ENCODE measurements at places on chromosomes 2 and 18.

GRCh38 chr2:39696838-39697237, 31.1 kb downstream of the TMEM178A start:
- no peak for DNase-seq

GRCh38 chr18:9237981-9238380, 96.6 kb upstream of the TWSG1 start:
- DNase-seq, result no peak

DNA sequence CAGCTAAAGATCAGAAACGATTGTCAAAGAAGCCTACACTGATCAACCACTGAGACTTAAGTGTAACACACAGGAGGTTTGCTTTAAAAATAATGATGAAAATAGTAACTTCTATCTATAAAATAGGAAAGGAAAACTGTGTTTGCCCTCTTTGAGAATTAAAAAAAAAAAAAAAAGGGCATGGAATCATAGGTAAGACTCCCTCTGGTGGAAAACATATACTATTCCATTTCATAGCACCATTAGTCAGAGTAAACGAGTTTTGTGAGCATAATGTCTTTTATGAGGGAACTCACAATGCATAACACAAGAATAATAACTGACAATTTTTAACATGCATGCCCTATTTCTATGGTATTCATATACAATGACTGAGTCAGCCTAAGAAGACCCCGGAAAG, 36.3 kb downstream of the SLC35F5 start:
- no peak for DNase-seq

- DNase-seq, result no peak
Observed at GRCh38 chr2:192887337-192887736, 692.6 kb upstream of the TMEFF2 start.

DNA sequence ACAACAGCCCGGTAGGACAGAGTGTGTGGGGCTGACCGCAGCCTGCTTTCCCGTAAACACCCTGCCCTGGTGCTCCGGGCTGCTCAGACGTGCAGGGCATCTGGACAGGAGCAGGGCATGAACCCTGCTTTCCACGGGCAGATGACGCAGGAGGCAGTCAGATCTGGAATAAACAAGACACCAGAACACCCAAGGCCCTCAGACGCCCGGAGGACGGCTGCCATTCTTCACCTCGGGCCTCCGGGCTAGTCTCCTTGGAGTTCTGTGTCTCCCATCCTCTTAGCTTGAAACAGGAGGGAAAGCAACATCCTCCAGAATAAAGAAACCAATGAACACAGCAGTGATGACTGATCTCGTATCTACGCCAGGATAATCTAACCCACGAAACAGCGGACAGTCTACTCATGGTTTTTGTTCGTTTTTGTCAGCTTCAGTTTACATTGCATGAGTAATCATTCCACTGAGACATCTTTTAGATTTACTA, 7.3 kb downstream of the PXDN start:
- no peak for DNase-seq

DNA sequence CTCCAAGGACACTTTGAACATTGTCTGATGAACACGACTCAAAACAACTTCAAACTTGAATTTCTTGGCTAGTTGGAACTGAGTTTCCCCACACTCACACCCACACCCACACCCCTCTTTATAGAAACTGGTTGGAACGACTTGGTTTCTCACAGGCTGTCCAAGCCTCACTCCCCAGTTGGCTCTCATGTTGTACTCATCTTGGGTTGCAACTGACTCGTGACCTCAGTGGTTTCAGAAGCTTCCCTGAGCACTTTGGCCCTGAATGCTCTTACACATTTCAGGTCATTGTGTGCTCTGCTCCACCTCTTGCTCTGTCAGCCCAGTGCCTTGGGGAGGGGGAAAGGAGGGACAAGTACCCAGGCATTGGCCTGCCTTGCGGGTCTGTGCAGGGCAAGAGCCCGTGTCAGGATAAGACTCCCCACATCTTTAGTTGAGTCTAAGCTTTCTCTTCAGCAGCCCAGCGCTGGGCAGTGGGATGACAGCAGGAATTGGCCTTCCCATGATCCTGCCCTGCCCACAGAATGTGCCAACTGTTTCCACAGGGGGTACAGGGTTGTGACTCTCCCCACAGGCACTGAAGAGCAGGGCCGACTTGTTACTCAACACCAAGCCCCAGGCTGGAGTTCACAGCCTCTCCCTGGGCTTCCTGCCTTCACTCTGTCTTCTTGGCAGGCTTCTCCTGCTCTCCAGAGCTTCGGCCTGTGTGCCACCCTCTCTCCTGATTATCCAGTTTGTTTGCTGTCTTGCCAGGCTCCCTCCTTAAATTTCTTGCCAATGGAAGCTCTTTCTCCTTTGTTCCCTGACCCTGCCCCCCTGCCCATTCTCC, 104.6 kb downstream of the RTN4 start:
- DNase-seq, result no peak

- DNase-seq, result no peak
Observed at GRCh38 chr2:119435081-119435952, 3.7 kb downstream of the TMEM37 start.

DNA sequence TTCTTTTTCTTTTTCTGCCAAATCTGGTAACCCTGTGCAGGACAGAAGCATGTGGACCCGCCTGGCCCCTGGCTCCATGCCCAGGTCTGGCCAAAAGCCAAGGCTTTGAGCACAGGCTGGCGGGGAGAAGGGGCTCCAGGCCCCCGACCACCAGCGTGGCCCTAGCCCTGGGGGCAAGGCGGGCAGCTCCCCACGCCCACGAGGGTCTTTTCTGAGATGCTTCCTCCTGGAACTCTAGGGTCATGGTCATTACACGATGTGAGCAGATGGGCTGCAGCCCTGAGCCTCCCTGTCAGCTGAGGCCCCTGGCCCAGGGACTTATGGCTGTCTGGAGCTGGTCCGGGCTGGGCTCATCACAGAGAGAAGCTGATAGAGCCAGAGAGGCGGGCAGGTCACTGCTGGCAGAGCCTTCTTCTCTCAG, 5.7 kb upstream of the OTOS start:
- DNase-seq, result no peak

DNA sequence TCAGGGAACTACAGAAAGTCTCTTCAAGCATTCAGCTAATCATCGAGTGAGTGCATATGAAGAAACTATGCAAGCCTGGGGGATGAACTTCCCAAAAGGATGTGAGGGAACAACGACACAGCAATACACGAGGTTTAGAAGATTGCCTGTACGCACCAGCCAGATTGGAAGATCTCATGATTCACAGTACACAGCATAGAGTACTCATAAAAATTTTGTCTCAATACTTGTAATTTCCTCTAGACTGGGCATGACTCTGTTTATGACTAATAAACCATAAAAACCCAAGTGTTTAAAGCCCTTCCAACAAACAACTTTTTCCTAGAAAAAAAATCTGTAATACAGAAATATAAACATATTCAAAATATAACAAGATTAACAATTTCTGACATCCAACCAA, 279.7 kb downstream of the KCNJ3 start:
- no peak for DNase-seq

DNA sequence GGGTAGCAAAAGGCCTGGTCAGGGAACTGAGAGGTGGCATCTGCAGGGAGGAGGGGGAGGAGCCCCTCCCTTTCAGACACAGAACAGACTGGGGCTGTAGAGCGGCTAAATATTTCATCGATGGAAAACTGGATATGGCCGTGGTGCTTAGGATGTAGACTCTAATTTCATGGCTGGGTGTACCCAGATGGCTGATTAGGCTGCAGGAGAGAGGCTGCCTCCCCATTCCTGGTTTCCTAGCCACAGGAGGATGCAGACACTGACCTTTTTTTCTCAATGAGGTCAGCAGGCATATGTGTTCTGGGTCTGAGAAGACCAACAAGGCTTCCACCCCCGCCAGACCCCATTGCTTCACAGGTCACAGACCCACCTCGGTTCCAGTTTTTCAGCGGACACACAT, 79.3 kb upstream of the STPG4 start:
- no peak for DNase-seq

GRCh38 chr18:14939141-14939540, 191.2 kb downstream of the ANKRD30B start:
- DNase-seq, result no peak

DNA sequence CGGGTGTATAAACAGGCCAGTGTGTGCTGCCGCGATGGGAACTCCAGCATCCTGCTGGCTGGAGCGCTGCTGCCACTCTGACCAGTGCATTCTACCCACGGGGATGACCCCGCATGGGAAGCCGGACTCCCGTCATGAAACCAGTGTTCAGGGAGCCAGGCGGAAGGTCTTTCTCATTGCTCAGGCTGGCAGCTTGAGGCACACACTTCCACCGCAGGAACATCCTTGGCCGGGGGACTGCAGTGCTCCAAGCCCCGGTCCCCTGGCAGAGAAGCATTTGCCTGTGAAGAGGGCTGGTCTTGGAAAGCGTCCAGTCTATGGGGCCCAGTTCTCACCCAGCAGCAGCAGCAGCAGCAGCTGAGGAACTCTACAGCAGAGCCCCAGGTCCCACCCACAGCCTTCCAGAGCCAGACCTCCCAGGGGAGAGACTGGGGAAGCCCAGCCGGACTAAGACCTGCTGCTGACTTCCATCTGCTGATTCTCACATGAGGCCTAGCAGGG, 235.9 kb downstream of the KLHL29 start:
- no peak for DNase-seq

DNA sequence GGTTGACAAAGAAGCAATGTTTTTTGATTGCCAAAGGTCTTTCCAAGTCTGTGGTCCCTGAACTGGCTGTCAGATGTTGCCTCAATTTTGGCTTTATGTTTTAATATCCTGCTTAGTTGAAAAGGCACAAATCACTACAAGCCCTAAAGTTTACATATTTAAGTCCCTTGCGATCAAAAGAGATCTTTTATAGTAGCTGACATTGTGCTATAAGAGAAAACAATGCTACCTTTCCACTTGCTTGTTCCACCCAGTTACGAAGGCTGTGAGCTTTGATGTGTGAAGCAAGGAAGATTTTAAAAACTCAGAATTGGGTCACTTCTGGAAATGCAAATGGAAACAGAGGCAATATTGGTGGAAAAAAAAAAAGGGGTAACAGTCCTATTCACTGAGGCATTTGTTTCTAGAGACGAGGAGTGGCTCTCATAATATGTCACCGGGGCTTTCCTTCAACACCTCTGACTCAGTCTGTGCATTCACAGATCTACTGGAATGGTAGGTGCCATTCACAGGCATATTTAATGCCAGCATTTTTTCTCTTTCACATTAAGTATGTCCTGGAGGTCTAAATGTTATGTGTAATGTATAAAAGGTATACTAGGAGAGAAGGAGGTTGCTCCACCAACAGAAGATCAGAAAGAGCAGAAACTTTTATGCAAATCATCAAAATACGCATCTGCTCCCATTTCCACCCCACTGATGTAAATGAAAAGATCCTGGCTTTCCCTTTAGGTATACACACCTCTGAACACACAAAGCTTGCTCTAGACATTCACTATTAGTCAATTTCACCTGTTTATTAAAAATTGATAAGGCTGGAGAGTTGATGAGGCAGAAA, 91.8 kb downstream of the TGIF1 start:
- no peak for DNase-seq

GRCh38 chr2:11093467-11093866, 61.8 kb upstream of the SLC66A3 start:
- no peak for DNase-seq

GRCh38 chr2:28995765-28996750, 15.0 kb downstream of the TOGARAM2 start:
- no peak for DNase-seq

Measured in esophagus squamous epithelium (tissue), 5 donors.